ENCODE measurements at places on chromosomes 1 and 21.

DNA sequence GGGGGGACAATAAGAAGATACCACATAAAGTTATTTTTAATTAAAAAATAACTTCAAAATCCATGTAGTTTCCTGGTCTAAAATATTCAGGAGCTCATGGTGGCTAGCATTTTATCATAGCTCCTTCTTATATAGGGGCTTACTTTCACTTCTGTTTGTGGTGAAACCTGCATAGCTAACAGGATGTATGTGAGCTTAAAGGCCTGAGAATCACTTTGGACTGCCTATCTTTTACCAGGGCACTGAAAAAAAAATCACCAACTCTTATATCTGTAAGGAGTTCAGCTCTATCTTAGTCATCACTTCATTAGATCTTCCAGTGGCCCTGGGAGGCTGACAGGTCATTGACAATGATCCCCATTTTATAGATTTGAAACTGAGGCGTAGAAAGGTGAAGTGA lies 21.3 kb downstream of the UROD start:
- DNase-seq = no peak

DNA sequence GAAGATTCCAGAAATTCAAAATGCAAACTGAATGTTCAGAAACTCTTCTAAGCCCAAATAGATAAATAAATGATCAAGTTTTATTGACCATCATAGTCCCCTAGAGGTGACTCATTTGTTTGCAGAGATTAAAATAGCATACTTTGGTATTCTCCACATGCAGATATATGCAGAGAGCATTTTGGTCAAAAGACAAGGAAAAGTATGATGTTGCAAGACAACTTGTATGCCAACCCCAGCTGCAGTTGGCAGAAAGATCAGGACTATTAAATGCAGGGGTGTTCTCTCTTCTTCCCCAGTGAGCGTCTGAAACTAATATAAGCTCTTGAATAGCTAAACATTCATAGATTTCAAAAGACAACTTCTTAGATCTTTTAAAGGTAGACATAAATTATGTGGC lies 404.9 kb downstream of the LTN1 start:
- no peak for DNase-seq

GRCh38 chr21:40972151-40972550 lies 125.2 kb upstream of the DSCAM start:
- DNase-seq = no peak

DNA sequence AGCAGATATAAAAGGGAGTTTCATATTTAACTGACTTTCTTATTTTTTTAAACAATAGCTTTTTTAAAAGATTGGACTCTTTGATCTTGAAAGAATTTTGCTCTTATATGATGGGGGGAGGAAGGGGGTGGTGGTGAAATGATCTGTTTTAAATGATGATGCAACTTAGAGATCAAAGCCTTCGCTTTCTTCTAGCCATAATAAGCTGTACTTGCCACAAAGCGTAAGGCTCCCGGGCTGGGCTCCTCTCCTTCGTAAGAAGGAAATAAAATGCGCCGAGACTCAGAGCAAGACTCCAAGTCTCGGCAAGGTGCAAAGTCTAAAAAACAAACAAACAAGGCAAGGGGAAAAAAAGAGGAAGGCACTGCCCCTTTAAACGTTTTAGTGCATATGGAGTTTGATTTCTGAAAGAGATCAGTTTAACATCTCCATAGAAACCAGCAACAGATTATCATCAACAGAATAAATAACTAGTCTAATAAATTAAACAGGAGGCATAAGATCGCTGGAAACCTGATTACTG lies 3.3 kb downstream of the CASZ1 start:
- DNase-seq = no peak

DNA sequence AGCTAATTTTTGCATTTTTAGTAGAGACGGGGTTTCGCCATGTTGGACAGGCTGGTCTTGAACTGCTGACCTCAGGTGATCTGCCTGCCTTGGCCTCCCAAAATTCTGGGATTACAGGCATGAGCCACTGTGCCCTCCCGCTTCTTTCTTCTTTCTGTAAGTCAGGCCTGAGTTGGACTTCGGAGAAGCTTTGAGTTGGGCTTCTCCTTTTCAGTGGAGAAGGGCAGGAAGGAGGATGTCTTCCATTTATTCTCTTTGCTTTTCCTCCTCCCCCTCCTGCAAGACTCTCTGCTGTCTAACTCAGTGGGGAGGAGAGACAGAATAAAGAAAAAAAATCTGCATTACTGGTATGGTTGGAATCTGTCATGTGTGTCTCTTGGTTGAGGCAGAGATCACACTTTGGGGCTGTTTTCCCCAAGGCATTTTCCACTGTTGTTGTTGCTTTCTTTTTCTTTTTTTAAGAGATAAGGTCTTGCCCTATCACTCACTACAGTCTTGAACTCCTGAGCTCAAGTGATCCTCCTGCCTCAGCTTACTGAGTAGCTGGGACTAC lies 13.2 kb upstream of the DEGS1 start:
- no peak for DNase-seq

DNA sequence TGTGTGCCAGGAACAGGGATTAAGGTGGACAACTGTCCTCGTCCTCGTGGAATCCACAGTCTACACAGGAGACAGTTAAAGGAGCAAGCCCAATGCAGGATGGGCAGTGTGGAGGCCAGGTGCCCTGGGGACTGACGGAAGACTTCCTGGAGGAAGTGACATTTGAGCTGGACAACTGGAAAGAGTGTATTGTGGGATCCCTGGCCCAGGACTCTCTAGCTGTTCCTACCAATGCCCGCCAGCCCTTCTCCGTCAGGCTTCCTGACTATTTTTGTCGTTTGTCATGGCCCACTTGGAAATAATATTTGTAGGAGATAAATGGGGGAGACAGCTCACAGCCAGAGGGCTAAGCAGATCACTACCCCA lies 235.3 kb downstream of the TOMM20 start:
- no peak for DNase-seq

DNA sequence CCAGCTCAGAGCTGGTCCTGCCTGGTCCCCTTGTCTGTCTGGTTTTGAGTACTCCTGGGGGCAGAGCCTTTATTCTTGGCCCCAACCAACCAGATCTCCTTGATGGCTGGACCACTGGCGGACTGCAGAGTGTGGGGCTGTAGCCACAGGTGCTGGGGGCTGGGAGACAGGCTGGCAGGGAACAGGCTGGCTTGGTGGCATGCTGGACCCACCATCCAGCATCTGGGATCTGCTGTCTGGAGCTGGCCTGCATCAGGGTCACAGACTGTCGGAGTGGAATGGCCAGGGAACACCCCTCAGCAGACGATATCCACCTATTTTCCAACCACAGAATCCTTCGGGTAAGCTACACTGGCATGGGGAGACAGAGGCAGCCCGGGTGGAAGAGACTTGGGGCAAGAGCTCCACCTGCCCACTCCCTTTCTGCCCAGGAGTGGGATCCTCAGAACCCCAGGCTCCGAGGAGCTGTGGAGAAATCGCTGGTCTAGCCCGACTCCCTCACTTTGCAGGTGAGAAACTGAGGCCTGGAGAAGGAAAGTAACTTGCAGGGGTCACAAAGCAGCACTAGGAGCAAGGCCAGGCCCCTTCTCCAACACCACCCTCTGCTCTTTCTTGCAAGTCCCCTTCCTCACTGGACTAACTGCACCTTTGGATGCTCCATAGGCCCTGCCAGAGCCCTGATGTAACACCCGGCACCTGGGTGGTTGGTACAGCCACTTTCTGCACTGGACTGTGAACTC lies 40.6 kb downstream of the TNNT2 start:
- no peak for DNase-seq

- no peak for DNase-seq
Observed at GRCh38 chr21:43632373-43632905, 26.8 kb downstream of the HSF2BP start.

GRCh38 chr1:218772575-218772974 lies 401.1 kb upstream of the LYPLAL1 start:
- no peak for DNase-seq

- DNase-seq = no peak
Observed at GRCh38 chr1:193417945-193418744, 231.7 kb upstream of the B3GALT2 start.

GRCh38 chr1:229271448-229272159 lies 693 bp downstream of the RAB4A start:
- DNase-seq = no peak

- no peak for DNase-seq
Observed at GRCh38 chr1:41492341-41492848, 7.9 kb upstream of the EDN2 start.

Data from stimulated activated CD8-positive, alpha-beta memory T cell treated with anti-CD3 and anti-CD28 coated beads, Interleukin-4, amount 100 ng/mL, for 4 hours (primary cell).